Activated CD4-positive, alpha-beta memory T cell treated with anti-CD3 and anti-CD28 coated beads, Interleukin-2, amount 10 ng/mL, durations not matched to agents 7 days and 5 days (primary cell): ENCODE measurements at places on chromosomes 1 and 21. TPM values are rescaled to one million over a fixed set of nuclear protein-coding genes. Genes with fewer than 3 reads are reported as not detected.

Gene GUCA2A
- not detected for total RNA-seq

Gene UBR4
- total RNA-seq = 101 TPM

Gene NUP210L
- total RNA-seq = 0.05 TPM

Gene GBP6
- 0.38 TPM for total RNA-seq

Gene GRIK1
- total RNA-seq = not detected

Gene LRRC53
- total RNA-seq = not detected

Gene SH2D5
- total RNA-seq = 0.23 TPM
